ENCODE measurements at places on chromosomes 11 and 22.

- peak; percentile 34 for DNase-seq
These were observed 232.6 kb downstream of the CASP12 start for GRCh38 chr11:104665641-104666040.

DNA sequence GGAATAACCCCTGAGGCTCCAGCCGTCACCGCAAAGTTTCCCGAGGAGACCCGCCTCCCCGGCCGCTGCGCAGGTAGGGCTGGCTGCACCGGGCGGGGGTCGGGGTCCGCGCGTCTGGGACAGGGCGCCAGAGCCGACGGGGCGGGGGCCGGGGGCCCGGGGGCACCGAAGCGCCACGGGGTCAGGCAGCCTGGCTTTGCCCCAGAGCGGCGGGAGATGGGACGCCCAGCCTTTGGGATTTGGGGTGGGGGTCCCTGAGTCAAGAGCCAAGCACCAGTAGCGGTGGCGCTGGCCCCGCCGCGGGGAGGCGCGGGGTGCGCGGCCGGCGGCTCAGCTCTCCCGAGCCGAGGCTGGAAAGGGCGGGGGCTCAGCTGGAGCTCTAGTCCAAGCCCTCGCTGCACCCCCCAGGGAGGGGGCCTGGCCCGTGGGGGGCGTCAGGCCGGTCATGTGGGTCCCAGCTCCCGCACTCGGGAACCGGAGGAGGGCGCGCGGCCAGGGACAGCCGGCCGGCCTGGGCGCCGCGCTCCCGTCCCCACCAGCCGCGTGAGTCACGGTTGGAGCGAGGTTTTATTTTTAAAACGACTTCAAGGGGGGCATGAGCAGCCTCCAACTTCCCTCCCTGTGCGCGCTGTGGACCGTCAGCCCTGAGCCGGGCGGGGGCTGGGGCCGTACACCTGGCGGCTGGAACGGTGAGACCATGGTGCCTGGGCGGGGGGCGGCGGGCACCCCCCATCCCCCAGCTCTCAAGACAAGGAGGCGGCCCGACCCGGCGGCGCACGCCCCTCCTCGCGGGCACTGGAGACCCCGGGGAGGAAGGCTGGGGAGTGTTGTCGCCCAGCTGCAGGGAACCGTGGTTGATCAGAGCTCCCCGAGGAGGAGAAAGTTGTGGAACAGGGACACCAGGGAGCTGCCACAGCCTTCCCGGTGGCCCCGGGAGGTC, 626 bp downstream of the FLRT1 start:
- DNase-seq: no peak

GRCh38 chr11:82864268-82864667, 36.0 kb downstream of the PRCP start:
- DNase-seq: peak; percentile 13

DNA sequence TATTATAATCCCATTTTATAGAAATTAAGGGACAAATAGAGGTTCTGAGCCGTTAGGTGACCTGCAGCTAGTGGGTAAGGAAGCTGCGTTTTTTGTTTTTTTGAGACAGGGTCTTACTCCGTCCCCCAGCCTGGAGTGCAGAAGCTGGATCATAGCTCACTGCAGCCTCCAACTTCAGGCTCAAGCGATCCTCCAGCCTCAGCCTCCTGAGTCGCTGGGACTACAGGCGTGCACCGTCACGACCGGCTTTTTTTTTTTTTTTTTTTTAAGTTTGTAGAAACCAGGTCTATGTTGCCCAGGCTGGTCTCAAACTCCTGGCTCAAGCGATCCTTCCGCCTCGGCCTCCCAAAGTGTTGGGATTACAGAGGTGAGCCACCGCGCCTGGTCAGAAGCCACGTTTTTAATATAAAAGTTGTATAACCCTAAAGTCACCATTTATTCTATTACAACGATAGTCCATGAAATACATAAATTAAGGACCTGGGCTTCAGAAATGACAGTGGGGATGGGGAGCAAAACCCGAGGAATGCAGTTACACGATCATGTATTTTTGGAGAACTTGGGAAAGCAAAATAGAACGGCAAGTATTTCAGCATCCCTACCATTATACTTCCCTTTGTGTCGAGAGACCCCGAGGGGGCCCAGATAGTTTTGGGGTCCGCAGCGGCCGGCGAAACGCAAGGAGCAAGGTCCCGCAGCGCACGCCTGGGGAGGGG, 638 bp downstream of the SAAL1 start:
- no peak for DNase-seq

GRCh38 chr11:118052581-118053206, 24.2 kb upstream of the TMPRSS4 start:
- no peak for DNase-seq

- no peak for DNase-seq
These were observed 15.2 kb upstream of the LDHA start for GRCh38 chr11:18379201-18379600.

DNA sequence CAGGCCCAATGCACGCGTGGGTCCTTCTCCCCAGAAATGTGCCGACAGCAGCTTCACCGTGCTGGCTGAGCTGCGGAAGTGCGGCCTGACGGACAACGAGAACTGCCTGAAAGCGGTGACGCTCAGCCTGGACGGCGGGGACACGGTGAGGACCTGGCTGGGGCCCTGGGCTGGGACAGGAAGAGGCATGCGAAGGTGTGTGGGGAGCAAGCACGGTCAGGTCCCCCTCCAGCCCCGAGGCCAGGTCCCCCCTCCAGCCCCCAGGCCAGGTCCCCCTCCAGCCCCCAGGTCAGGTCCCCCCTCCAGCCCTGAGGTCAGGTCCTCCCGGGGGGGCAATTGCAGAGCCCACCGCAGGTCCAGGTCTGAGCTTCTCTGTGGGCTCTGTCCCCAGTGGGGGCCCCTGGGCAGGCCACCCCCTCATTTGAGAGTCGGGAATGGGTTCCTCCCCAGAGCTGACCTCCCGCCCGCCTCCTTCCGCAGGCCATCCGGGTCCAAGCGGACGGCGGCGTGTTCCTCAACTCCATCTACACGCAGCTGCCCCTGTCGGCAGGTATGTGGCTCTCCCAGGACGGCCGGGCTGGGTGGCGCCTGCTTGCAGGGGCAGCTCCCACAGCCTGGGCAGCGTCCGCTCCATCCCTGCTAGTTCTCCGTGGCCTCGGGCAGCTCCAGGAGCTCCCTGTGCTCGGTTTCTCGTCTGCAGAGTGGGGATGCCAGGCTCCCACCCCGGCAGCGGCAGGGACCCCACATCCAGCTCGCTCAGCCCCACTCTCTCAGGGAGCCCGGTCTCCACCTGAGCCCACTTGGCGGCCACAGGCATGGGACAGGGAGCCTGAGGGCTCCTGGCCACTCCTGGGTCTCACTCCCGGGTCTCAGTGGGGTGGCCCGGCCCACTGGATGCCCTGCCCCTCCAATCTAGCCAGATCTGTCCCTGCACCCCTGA, 7.9 kb downstream of the MUC5B start:
- DNase-seq: no peak

DNA sequence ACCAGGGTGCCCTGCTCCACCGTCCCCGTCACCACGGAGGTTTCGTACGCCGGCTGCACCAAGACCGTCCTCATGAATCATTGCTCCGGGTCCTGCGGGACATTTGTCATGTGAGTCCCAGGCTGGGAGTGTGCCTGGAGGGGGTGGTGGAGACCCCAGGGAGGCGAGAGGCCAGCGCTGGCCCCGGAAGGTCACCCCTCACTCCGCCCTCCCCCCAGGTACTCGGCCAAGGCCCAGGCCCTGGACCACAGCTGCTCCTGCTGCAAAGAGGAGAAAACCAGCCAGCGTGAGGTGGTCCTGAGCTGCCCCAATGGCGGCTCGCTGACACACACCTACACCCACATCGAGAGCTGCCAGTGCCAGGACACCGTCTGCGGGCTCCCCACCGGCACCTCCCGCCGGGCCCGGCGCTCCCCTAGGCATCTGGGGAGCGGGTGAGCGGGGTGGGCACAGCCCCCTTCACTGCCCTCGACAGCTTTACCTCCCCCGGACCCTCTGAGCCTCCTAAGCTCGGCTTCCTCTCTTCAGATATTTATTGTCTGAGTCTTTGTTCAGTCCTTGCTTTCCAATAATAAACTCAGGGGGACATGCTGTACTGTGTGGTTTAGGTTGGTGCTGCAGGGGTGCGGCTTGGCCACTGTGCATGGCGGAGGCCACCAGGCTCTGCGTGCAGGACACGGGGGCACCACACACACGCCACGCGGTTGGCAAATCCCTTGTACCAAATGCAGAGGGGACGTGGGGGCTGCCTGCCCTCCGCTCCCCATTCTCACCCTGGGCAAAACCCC, 35.4 kb downstream of the MUC2 start:
- DNase-seq: no peak

GRCh38 chr11:60905551-60906113, 753 bp downstream of the PRPF19 start:
- DNase-seq: peak; percentile 30

- peak; percentile 66 for DNase-seq
These were observed 1.7 kb downstream of the PICALM start for GRCh38 chr11:86067009-86067850.

DNA sequence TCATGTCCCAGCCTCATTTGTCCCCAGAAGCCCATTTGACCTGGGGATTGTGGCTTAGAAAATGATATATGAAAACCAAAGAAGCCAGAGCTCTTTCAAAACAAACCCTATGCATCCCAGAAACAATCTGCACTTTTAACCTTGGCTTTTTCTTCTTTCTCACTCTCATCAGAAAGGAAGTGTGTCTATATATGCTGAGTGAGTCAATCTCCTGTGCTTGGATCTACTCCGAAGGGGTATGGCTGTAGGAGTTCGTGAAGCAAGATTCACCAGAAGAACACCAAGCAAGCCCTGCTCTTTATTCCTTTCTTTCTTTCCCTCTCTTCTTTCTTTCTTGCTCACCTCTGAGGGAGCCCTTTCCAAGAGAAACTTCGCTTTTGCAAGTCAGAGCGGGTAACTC, 636 bp downstream of the PAMR1 start:
- no peak for DNase-seq

GRCh38 chr11:1827931-1828330, 6.9 kb upstream of the SYT8 start:
- no peak for DNase-seq
